ENCODE measurements at places on chromosomes 11 and 22. TPM values are rescaled to one million over a fixed set of nuclear protein-coding genes. Genes with fewer than 3 reads are reported as not detected.

Gene ATF4
- 200 TPM for total RNA-seq

Gene KRTAP5-10
- total RNA-seq: not detected

Gene MAJIN
- total RNA-seq: not detected

Gene CHST1
- total RNA-seq: 3.1 TPM

Gene POU2AF2
- total RNA-seq: not detected

Gene TRIM49C
- not detected for total RNA-seq

Gene LYVE1
- 77.2 TPM for total RNA-seq

Gene PHOX2A
- not detected for total RNA-seq

Gene LUZP2
- not detected for total RNA-seq

Gene LRRC32
- 30.3 TPM for total RNA-seq

Gene TEX12
- total RNA-seq: not detected

Gene OSM
- total RNA-seq: 0.11 TPM

Gene TENM4
- total RNA-seq: 0.81 TPM

Gene SCUBE1
- total RNA-seq: 0.24 TPM

Gene TBX1
- 3.2 TPM for total RNA-seq

Gene BDNF
- total RNA-seq: 4.0 TPM

Gene NLRP10
- not detected for total RNA-seq

Gene ART5
- 4.7 TPM for total RNA-seq

Gene KMT5B
- total RNA-seq: 22.5 TPM

Gene DNAJB7
- not detected for total RNA-seq

All from Right ventricle myocardium superior (tissue), 1 donor.